ENCODE measurements at places on chromosomes 5 and 9.

- DNase-seq: no peak
These were observed 126.1 kb downstream of the STARD4 start for GRCh38 chr5:111385970-111386831.

- DNase-seq: no peak
These were observed 325.1 kb downstream of the GADD45G start for GRCh38 chr9:89929673-89930480.

- no peak for DNase-seq
These were observed 177.6 kb downstream of the RFX3 start for GRCh38 chr9:3348169-3348568.

GRCh38 chr5:10364186-10364689 lies 10.7 kb downstream of the MARCHF6 start:
- no peak for DNase-seq

DNA sequence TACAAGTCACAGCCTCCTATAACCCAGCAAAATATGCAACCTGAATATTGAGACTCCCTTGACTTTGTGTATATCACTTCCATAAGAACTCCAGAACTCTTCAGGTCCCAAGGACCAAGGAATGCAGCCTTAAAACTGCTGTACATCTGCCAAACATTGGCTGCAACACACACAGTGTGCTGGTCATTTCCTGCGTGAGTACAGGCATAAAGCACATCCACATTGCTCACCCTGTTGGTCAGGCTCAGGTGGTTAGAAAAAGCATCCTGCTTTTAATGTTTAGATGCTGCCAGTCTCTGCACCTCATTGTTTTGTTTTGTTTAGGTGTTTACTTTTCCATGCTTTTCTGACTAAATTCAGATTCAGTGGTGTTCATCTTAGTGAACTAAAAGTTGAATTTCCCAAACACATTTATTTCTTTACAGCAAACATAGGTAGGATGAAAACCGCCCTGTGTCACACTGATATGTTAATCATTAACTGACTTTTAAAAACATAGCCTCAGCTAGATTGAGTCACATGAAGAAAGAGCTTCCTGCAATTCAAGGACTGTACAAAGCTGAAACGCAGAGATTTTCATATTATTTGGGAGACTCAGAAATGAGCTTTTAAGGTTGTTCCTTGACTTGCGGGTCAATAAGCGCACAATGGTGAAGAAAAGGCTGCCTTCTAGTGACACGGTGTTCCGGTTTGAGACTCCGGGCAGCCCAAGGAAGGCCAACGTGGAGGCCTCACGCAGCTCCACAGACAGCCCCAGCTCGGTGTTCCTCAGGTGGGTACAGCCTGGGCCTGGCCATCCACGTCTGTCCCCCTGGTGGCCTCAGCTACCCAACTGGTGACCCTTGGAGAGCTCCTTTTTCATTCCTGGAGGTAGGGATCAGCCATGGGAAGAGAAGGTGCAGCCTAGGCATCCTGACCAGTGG lies 52.2 kb upstream of the GRAMD2B start:
- DNase-seq: peak; percentile 56

GRCh38 chr5:167898361-167899042 lies 392.9 kb upstream of the WWC1 start:
- DNase-seq: no peak

GRCh38 chr5:116355819-116356601 lies 218.6 kb downstream of the SEMA6A start:
- no peak for DNase-seq

DNA sequence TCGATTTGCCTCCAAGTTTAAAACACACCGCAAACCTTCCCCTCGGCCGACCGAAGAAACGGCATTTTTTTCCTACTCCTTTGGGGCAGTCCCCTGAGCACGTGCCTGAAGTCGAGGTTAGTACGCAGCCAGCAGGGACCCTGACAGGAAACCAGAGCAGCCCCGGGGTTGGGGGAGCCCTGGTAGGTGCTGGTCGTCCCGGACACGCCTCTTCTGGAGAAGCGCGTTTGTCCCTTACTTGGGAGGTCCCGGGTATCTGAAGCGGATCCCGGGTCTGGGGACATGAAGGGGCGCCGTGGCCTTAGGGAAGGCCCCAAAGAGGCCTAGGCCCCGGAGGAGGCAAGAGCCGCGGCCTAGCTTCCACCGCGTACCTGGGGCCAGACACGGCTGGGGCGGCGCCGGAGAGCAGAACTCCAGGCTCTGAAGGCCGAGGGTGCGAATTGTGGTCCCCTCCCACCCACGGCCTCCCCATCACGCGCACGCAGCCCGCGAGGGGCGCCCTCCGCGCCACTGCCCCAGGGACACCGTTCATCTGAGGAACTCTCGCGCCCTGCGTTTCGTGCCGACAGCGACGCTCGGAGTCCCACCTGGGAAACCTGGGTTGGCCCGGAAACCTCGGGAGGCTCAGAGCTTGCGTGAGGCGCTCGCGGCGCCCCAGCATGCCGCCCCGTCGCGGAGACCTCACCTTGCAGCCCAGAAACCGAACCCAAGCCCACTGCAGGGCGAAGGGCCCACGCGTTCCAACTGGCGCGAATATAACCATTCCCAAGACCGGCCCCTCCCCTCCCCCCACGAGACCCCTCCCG lies 10.4 kb downstream of the OTP start:
- no peak for DNase-seq

- no peak for DNase-seq
These were observed 82.4 kb upstream of the ADRA1B start for GRCh38 chr5:159833846-159834245.

GRCh38 chr5:143691945-143692290 lies 120.0 kb upstream of the HMHB1 start:
- no peak for DNase-seq

GRCh38 chr9:92645041-92645440 lies 24.9 kb downstream of the IPPK start:
- DNase-seq: no peak

DNA sequence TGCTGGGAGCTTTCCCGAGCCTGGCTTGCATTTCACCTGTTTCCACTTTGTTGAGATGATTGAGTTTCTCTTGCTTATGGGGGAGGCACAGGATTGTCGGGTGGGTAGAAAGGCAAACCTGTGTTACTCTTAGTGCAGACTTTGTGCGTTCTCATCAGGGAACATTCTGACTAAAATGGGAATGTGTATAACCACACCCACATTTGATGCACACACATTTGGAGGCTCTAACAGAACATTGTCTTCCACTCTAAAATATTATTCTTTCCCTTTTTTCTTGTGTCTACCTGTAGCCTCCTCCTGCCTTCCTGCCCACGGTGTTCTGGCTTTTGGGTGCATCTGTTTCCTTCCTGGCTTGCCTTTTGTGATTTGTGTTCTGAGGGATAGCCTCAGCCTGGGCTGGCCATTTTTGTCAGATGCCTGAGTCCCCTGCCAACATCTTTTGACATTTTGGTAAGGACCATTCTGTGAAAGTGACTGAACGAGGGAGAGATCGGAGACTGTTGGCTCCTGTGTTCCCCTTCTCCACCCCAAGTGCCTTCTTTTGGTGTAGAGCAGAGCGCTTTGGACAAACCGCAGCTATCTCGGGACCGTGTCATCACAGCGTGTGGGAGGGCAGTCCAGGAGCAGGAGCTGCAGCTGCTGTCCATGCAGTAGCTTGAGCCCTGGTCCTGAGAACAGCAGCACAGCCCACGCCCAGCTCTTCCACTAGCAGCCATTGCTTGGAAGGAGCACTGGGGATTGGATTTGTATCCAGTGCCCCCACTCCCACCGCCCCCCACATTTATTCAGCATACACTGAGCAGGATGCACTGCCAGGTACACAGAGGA lies 101.4 kb downstream of the ARHGAP26 start:
- DNase-seq: no peak

GRCh38 chr9:89768650-89769071 lies 163.8 kb downstream of the GADD45G start:
- DNase-seq: no peak

GRCh38 chr5:142618130-142618523 lies 67.8 kb downstream of the FGF1 start:
- DNase-seq: peak; percentile 62

GRCh38 chr5:179212870-179213269 lies 132.4 kb downstream of the ADAMTS2 start:
- DNase-seq: no peak
